Stimulated activated CD4-positive, alpha-beta T cell treated with anti-CD3 and anti-CD28 coated beads, Interleukin-1b, Interleukin-23, amount 100 ng/mL, for 1 hour (primary cell): ENCODE measurements at places on chromosomes 16 and 17.

- no peak for DNase-seq
Measured at GRCh38 chr17:42520540-42520951, 15.5 kb upstream of the NAGLU start.

DNA sequence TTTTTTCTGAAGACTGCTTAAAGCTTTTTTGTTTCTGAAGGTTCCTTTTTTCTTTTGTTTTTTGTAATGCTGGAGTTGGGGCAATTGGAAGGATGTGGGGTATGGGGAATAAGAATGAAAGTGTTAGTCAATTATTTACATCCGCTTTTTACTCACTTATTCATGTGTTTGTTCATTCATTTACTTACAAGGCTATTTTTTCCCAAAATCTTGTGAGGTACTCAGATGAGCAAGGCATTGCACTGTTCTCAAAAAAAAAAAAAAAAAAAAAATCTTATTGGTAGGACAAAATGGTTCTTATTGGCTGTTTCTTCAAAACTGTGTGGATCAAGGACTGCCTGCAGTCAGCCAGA is 55.7 kb downstream of the PLD6 start:
- DNase-seq = no peak

GRCh38 chr17:75769536-75769935 is 4.5 kb upstream of the GALK1 start:
- DNase-seq = no peak

DNA sequence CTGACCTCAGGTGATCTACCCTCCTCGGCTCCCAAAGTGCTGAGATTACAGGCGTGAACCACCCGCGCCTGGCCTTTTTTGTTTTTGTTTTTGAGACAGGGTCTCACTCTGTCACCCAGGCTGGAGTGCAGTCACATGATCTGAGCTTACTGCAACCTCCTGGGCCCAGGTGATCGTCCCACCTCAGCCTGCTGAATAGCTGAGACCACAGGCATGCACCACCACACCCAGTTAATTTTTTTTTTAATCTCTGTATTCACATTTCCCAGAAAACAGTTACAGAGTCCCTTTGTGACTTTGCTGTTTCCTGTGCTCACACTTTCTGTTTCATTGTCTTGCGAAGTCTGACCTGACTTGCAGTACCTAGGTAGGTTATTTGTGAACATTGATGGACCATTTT is 2.7 kb downstream of the CLUAP1 start:
- DNase-seq = no peak

- DNase-seq = no peak
Measured at GRCh38 chr17:58291246-58291645, 10.5 kb upstream of the MPO start.

GRCh38 chr17:45228763-45229539 is 7.3 kb downstream of the FMNL1 start:
- peak; percentile 69 for DNase-seq

DNA sequence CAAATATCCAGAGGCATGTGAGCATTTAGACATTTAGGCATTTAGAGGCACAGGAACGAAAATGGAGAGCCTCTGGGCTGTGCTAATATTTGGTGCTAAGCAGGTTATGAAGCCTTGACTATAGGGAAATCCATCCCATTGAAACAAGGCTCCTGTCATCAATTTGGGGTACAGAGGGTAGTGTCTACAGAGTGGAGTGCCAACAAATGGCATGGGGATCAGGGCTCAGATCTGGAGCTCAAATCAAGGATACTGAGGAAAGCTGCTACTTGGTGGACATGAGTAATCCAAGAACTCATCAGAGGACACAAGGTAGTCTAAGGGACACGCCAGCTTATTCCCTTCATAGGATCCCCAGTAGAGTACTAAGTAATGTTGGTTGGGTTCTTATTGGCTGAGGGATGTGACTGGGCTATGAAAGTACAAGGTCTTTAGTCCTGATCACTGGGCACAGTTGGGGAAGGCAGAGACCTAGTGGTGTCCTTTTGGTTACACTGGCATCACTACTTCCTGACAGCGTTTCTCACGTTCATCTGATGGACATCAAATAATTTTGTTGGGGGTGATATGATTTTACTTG is 5.2 kb downstream of the KRT10 start:
- no peak for DNase-seq
